ENCODE measurements at places on chromosomes 1 and 21. TPM values are rescaled to one million over a fixed set of nuclear protein-coding genes. Genes with fewer than 3 reads are reported as not detected.

Gene NSUN4
- total RNA-seq = 12.7 TPM

Gene LCE1C
- not detected for total RNA-seq

Gene LIPI
- not detected for total RNA-seq

Gene RHBDL2
- total RNA-seq = 0.79 TPM

Gene AMPD1
- total RNA-seq = not detected

Gene TEKT2
- total RNA-seq = not detected

Gene CADM3
- total RNA-seq = not detected

Gene COL9A2
- 1.1 TPM for total RNA-seq

Gene MYOM3
- total RNA-seq = 0.13 TPM

Gene TBX15
- total RNA-seq = 0.25 TPM

Gene TNNI3K
- total RNA-seq = 1.7 TPM

Gene ADAMTSL4
- total RNA-seq = 6.3 TPM

Gene RGS8
- under 0.01 TPM for total RNA-seq

Gene ELAPOR1
- 0.25 TPM for total RNA-seq

Gene SMCP
- not detected for total RNA-seq

Gene SYTL1
- total RNA-seq = 0.13 TPM

Gene RPTN
- not detected for total RNA-seq

Gene S100B
- 0.12 TPM for total RNA-seq

Gene RIPPLY3
- not detected for total RNA-seq

Gene AMY1C
- total RNA-seq = not detected

Gene CFAP107
- not detected for total RNA-seq

Gene CFHR3
- total RNA-seq = not detected

Gene ANGPTL3
- not detected for total RNA-seq

Gene ATP1A4
- not detected for total RNA-seq

Gene TNFSF4
- total RNA-seq = 1.2 TPM

Gene FHAD1
- 0.13 TPM for total RNA-seq

Gene KRTAP22-1
- total RNA-seq = not detected

Gene TARS2
- total RNA-seq = 12.2 TPM

Gene LRRC38
- total RNA-seq = 0.50 TPM

Gene PLD5
- not detected for total RNA-seq

Gene REG4
- not detected for total RNA-seq

Gene CSMD2
- total RNA-seq = 8.8 TPM
